ENCODE measurements at places on chromosomes 7 and 10.

- DNase-seq: no peak
Measured at GRCh38 chr7:101890749-101891523, 73.5 kb downstream of the CUX1 start.

- no peak for DNase-seq
Measured at GRCh38 chr7:88040694-88041093, 106.6 kb downstream of the ADAM22 start.

DNA sequence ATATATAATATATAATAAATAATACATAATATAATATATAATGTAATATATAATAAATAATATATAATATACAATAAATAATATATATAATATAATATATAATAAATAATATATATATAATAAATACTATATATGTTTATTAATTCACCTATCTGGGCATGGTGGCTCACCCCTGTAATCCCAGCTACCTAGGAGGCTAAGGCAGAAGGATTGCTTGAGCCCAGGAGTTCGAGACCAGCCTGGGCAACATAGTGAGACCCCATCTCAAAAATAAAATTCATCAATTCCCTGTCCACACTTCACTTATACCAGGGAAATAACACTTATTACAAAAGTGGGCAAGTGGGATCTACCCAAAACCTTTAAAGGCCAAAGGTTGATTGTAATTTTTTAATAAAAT is 281.1 kb downstream of the PRPF18 start:
- no peak for DNase-seq

- no peak for DNase-seq
Measured at GRCh38 chr10:83937826-83938225, 201.5 kb upstream of the GHITM start.

- DNase-seq: no peak
Measured at GRCh38 chr10:103382769-103383168, 13.5 kb downstream of the ATP5MK start.

- no peak for DNase-seq
Measured at GRCh38 chr10:48507933-48508790, 96.7 kb downstream of the ARHGAP22 start.

GRCh38 chr7:67866054-67866453 is 869.4 kb downstream of the TYW1 start:
- no peak for DNase-seq

DNA sequence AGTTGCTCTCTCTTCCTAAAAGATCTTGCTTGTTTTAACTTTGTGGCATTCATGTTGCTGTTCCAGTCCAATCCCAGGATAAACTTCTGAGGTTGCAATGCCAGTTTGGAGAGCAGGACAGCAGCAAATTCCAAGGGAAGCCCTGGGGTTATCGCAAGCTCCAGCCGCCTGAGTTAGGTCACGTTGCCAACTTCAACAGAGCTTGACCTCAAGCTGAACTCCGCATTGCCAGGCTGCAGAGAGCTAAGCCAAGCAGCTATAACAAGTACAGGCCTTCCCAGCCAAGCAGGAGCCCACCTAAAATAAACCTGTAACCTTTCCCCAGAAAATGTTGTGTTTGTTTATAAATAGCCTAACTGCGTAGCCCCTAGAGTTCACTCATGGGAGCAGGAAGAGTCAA is 138.9 kb upstream of the LYZL1 start:
- DNase-seq: no peak

DNA sequence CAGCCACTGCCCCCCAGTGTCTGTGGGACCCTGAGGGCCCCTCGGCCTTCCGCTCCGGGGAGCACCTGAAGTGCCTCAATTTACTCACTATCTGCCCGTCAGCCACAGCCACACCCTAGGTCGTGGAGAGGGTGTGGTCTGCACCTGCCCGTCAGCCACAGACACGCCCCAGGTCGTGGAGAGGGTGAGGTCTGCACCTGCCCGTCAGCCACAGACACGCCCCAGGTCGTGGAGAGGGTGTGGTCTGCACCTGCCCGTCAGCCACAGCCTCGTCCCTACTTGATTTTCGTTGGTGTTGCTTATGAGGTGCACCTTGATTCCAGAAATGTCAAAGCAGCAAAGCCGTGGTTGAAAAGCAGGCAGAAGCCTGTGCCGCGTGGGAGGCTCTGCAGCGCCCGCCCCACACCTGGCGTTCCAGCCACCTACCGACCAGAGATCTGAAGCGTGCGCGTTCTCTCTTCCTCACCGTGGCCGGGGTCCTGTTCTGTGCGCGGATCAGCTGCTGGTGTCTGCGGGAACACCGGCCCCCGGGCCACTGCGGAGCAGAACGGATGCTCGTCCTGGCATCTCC is 101.6 kb downstream of the DYNC2I1 start:
- no peak for DNase-seq

- DNase-seq: no peak
Measured at GRCh38 chr10:55368467-55368866, 567.4 kb upstream of the PCDH15 start.

DNA sequence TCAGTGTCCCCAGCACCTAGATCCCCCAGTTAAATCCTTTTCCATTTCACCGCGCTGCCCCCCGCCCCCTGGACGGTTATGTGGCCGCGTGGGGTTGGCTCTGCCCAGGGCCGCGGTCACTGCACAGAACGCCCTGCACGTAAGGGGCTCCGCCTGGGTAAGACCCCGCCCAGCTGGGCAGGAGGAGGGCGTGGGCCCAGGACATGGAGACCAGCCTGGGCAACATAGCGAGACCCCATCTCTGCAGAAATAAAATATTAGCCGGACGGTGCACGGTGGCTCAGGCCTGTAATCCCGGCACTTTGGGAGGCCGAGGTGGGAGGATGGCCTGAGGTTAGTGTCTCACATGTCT is 650 bp upstream of the ZFAND2A start:
- DNase-seq: peak; percentile 13

GRCh38 chr7:150396851-150397260 is 17.7 kb downstream of the ZNF775 start:
- DNase-seq: no peak

DNA sequence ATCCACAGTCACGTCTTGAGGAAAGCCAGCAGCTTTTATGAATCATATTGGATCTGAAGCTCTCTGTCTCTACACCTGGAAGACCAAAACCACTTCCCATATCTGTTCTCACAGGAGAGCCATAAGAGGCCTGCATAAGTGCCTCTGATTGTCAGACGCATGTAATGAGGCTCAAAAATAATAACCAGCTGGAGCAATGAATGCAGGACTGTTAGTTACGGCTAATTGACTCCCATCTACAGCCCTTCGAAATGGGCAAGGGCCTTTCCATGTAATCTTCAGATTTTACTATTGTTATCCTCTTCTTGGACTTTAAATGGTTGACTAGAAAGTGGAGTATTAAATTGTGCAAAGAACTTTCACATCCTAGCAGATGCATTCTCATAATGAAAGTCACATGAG is 4.4 kb upstream of the SEMA3C start:
- no peak for DNase-seq

- no peak for DNase-seq
Measured at GRCh38 chr7:155961241-155962190, 149.3 kb upstream of the SHH start.

DNA sequence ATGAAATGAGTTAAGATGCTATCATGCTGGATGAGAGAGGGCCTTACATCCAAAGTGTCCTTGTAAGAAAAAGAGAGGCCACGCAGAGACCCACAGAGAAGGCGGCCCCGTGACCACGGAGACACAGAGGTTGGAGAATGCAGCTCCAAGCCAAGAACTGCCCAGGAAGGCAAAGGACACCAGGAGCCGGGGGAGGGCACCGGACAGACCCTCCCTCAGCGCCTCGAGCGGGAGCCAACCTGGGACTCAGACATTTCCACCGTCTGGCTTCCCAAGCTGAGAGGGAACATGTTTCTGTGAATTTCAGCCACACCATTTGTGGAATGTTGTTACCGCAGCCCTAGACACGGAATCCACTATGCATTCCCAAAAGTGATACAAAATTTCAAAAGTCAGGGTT is 22.9 kb downstream of the TCERG1L start:
- no peak for DNase-seq

DNA sequence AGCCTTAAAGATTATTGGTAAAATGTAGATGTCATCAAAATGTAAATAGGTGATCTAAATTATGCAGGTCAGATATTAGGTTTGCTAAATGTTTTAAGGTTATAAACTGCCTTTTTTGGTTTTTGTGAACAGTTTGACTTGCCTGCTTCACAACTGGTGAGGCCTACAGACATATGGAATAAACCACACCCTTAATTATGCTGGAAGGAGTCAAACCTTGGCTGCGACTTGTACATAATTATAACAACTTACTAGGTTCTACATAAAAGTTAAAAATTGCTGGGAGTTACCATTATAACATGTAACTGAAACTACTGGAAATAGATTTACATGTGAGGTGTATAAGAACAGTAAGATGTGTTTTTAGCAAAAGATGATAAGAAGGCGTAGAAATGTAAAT is 31.5 kb upstream of the OPTN start:
- no peak for DNase-seq

DNA sequence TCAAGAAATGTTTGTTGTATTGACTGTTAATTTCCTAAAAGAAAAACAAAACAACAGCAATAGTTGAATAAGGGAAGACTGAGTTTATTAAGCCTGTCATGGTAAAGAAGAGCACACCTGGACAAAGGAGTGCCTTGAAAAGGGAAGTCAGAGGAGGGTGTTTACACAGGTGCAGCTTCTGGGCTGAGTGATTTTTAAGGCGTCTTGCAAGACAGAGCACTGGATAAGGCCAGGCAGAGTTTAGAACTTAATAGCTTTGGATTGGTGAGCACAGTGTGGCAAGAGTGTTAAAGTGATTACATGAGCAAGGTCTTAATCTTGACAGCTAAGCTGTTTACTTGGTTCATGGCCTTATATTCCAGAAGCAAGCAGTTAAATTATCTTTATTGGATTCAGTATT is 423.2 kb downstream of the CNTNAP2 start:
- DNase-seq: peak; percentile 34

- DNase-seq: no peak
Measured at GRCh38 chr10:52653263-52653909, 119.2 kb downstream of the MBL2 start.

GRCh38 chr7:25069900-25070443 is 55.1 kb downstream of the CYCS start:
- DNase-seq: peak; percentile 67

DNA sequence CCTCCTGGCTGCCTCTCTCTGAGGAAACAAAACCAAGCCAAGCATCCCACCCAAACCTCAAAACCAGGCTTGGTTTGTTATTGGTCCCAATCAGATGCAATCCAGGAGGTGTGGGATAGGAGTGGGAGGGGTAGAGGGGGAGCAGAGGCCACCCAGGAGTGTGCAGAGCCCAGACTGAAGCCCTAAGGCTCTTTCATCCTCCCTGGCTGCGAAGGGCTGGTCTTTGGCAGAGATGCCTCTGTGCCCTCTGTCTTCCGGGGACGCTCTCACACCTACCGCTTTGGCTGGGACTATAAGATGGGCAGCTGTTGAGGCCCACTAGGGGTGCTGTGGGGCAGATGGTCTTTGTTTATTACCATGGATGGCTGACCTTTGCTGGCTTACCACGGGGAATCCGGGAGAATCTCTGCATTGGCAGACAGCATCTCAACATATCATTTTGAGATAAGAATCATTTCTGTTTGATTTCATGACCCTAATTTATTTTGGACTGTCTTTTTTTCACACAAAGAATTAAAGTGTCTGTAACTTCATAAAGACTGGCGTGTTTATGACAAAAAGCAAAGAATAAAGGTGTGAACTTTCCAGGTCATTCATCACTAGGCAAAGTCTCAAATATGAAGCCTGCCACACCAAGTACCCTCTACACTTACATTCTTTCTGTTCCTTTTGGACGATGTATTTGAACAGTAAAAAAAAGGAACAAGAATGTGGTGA is 6.5 kb upstream of the DENND2A start:
- peak; percentile 57 for DNase-seq

DNA sequence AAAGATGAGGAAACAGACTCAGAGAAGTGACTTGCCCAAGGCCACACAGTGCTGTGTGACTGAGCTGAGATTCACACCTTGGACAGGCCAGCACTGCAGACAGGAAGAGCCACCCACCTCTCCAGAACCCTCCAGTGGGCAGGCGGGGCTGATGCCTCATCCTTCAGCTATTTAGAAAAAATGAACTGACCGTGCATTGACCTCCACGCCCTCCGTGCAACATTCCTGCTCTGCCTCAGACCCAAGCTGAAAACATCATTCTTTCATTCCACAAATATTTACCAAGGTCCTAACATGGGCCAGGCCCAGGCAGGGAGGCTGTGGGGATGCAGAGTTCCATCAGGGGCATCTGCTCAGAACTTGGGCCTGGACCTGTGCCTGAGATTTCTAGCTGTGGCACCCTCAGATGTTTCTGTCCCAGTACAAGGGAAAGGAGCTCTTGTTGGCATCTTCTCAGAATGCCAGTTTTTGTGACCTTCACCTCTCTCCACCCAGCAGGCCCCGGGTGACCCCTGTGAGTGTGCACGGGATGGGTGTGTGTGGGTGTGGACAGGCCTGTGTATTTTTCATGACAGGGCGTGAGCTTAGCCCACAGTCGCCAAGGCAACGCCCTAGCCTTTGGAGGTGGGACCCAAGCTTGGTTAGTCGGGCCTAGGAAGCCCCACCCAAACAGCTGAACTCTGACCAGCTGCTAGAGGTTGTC is 6.5 kb downstream of the VSIR start:
- no peak for DNase-seq

DNA sequence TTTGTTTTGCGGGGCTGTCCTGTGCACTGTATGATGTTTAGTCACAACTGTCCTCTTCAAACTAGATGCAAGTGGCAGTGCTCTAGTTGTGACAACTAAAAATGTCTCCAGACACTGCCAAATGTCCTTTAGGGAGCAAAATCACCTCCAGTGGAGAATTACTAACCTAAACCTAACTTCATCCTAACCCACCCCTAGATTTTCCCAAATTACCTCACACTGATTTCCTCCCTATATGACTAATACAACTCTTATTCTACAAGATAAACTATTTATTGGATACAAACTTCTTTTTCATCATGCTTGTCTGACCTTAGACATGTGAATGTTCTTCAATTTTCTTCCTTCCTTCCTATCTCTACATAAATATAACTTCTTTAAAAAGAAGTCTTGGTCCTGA is 26.4 kb downstream of the PNPLA8 start:
- DNase-seq: no peak

DNA sequence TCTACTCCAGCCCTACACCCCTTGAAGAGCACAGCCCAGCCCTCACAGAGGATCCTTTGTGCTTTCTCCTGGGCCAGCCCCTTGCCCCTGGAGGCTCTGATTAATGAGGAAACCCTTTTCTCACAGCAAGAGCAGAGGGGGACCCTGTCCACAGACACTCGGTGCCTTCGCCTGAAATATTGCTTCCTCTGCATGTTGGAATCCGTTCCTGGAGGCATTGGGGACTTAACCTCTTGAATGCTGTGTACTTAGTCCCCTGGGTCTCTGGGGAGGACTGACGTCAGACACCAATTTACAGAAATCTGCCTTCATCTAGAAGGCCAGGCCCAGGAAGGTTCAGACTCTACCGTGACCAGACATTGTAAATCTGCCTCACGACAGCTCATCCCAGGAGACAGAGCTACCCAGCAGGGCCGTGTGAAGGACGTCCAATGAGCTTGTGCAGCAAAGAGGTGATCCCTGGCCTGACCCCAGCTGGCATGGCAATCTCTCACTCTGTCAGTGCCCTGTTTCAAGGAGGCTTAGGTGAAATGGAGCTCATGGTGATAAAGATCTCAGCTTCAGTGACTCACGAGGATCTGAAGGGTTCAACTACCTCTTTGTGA is 8.1 kb upstream of the TMEM72 start:
- no peak for DNase-seq

GRCh38 chr10:1054684-1055083 is 1.5 kb upstream of the WDR37 start:
- no peak for DNase-seq

- no peak for DNase-seq
Measured at GRCh38 chr7:143329471-143330170, 13.7 kb downstream of the CLCN1 start.

GRCh38 chr7:1787681-1788235 is 117.7 kb downstream of the ELFN1 start:
- DNase-seq: no peak
